ENCODE measurements at places on chromosomes 7 and 10. TPM values are rescaled to one million over a fixed set of nuclear protein-coding genes. Genes with fewer than 3 reads are reported as not detected.

The CLCN1 gene
- not detected for polyA plus RNA-seq

- no peak for DNase-seq
Measured at GRCh38 chr10:86992456-86992855, 24.2 kb downstream of the ADIRF start.

GRCh38 chr7:139827042-139827441 is 2.0 kb upstream of the TBXAS1 start:
- DNase-seq: no peak

The OR9A2 gene
- not detected for polyA plus RNA-seq

The NAT16 gene
- polyA plus RNA-seq: not detected

DNA sequence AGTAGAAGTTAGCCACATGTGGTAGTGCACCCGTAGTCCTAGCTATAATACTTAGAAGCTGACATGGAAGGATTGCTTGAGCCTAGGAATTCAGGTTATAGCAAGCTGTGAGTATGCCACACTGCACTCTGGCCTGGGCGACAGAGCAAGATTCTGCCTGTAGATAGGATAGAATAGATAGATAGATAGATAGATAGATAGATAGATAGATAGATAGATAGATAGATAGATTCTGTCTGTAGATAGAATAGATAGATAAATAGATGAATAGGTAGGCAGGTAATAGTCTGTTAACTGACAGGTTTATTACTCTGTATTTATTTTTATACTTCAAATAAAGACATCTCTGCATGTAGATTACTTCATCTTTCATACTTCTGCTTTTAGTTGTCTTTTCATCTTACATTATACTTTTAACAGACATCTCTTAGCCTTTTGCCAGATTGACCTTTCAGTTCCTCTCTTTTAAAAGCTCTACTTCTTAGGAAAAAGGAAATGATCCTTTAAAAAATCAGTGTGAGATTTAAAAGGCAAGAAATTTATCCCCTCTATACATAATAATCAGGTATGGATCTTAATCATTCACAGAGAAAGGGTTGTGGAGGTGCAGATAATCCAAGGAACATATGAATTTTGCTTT is 31.8 kb downstream of the CCAR1 start:
- DNase-seq: no peak

GRCh38 chr10:85642082-85642420 is 724.5 kb downstream of the GRID1 start:
- no peak for DNase-seq

GRCh38 chr7:82131215-82131614 is 312.4 kb downstream of the CACNA2D1 start:
- DNase-seq: no peak

DNA sequence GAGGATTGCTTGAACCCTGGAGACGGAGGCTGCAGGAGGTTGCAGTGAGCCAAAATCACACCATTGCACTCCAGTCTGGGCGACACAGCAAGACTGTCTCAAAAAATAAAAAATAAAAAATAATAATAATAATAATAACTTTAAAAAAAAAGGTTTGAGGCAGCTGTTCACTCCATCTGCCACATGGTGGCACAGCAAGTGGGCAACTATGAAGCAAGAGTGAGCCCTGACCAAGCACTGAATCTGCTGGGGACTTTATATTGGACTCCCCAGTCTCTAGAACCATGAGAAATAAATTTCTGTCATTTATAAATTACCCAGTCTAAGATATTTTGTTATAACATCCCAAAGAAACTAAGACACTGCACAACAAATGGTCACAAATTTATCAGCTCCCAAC is 14.6 kb upstream of the BRI3 start:
- no peak for DNase-seq

GRCh38 chr7:129630341-129630740 is 18.8 kb downstream of the NRF1 start:
- no peak for DNase-seq

The TSC22D4 gene
- 20.0 TPM for polyA plus RNA-seq

- DNase-seq: no peak
Measured at GRCh38 chr10:2910656-2911055, 156.7 kb upstream of the PFKP start.

GRCh38 chr7:133268355-133268754 is 15.5 kb downstream of the EXOC4 start:
- DNase-seq: no peak

DNA sequence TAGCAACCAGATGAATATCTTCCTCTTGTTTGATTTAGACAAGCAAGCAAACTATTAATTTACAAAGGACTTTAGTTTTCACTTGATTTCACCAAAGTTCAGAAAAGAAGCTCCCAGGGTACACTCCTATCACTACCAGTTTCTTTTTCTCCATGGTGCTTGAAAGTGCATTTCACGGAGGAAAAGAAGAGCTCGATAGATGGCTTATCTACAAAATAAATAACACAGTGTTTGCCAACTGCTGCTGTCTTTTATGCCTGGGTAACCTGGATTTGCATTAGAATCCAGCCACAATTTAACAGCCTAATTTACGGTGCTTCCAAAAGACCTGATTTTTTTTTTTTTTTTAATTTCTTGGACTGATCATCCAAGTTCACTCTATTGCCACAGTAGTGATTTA is 275.7 kb downstream of the GPR37 start:
- DNase-seq: no peak

DNA sequence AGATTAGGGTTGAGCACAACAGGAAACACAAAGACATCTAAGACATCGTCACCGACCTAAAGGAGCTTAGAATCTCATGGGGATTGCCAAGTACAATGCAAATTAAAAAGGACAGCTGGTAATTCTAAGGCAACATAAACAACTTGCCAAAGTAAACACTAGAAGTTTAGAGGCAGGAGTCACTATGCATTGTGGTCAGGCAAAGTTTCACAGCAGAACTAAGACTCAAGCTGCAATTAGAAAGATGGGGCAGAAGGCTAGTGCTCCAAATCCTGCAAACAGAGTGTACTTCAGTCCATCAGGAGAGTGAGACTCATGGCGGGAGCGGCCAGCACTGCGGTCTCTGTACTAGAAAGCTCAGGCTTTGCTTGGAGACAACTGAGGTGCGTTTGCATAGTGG is 52.7 kb downstream of the HIPK2 start:
- DNase-seq: peak; percentile 31

The CLEC2L gene
- polyA plus RNA-seq: not detected

DNA sequence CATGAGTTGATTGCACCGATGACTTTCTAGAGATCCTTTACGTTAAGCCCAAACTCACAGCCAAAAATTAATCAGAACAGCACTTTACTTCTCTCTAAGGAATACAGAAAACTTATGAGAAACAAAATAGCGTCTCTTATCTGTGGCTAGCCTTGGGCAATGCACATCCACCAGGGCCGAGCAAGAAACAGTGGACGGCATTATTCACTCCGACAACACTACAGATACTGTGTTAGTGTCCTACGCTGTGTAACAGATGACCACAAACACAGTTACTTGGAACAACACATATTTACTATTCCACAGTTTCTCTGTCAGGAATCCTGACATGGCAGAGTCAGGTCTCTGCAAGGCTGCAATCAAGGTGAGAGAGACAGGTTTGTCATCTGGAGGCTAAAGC is 598.3 kb upstream of the ADARB2 start:
- no peak for DNase-seq

GRCh38 chr7:26900251-26900650 is 35.9 kb upstream of the SKAP2 start:
- no peak for DNase-seq

- DNase-seq: no peak
Measured at GRCh38 chr10:16904639-16905061, 87.4 kb upstream of the RSU1 start.

DNA sequence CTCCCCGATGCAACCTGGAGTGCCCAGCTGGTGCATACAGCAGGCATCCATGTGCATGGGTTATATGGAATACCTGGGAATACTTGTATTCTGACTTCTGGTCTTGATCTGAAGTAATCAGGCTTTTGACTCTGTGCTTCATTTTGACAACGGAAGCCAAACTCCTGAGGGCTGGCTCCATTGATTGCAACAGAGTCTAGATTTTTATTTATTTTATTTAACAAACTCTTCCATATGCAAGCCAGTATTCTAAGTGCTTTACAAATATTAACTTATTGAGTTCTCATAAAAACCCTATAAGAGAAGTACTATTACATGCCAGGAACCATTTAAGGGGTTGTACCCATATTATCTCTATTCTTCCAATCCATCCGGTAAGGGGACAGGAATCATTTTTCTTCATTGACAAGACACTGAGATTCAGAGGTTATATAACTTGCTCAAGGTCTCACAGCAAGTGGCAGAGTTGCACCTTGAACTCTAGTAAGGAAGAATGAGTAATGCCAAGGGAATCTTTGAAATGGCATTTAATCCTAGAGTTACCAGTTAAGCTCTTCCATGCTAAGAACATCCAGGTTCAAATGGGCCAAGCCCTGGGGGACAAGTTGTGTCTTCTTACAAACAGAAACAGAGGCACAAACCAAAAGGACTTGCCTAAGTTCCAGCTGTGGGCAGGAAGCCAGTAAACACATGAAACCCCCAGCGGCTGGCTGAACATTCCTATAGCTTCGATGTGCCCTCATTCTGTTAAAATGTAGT is 241.0 kb downstream of the WDR11 start:
- DNase-seq: no peak

The PSAP gene
- 476 TPM for polyA plus RNA-seq

DNA sequence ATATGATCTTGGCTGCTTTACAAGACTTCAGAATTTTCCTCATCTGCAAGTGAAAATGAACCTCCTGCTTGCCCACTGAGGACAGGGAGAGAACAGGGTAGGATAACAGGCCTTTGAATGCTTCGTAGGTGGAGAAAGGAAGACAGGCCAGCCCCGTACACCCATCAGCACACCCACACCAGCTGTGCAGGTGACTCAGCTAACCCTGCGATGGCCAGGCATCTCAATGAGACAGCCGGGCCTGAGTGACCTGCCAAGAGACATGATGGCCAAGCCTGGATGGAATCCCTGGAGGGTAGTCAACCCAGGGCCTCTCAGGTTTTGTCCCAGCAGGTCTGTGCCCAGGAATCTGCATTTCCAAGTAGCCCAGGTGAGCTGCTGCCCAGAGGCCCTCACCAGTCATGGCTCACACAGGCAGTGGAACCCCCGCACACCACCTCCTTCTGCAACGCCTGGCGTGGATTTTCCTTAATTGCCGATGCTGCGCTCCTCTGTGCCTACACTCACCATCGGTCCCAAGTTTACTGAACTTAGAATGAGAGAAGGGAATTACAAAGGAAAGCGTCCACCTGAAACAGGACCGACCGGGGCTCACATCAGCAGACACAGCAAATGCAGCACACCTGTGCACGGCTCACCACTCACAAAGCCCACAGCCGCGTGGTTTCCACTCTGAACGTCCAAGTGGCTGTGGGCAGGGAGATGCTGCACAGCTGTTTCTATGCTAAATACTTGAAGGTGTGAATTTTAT is 163.7 kb downstream of the DIP2C start:
- DNase-seq: no peak

The LIPN gene
- 0.50 TPM for polyA plus RNA-seq

DNA sequence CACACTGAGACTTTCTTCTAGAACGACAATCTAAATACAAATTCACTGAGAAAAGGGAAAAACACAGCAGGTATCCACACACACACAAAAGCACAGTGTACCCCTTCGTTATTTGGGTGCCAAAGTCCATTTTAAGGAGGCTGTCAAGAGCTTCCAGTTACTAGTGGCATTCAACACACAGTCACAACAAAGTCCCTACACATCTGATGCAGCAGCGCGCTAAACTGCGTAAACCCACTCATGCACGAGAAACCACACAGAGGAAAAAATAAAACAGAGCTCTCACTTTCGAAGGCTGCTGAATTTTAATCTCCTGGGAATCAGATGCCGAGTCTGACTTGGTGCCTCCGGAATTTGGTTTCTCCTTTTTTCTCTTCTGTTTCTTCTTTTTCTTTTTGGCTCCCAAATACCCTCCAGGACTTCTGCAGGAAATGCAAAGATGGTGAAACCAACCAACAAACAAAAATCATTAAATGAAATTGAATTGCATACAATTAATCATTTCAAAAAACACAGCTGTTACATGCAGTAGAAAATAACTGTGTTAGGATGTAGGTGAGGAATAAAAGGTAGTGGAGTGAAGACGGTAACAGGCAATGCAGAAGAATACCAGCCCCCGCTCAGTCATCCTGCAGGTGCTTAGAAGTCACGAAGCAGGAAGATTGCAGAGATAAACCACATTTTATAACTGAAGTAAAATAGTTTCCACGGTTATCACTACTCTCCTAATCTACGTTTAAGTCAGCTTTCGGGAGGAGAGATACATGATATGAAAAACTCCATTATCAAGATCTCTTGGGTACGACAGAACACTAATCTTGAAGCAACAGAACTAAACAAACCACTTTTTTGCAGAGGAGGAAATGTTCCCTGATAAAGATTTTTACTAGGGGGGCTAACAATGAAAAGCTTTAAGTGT is 27.1 kb downstream of the NMT2 start:
- DNase-seq: peak; percentile 88

The OR13A1 gene
- 0.36 TPM for polyA plus RNA-seq

DNA sequence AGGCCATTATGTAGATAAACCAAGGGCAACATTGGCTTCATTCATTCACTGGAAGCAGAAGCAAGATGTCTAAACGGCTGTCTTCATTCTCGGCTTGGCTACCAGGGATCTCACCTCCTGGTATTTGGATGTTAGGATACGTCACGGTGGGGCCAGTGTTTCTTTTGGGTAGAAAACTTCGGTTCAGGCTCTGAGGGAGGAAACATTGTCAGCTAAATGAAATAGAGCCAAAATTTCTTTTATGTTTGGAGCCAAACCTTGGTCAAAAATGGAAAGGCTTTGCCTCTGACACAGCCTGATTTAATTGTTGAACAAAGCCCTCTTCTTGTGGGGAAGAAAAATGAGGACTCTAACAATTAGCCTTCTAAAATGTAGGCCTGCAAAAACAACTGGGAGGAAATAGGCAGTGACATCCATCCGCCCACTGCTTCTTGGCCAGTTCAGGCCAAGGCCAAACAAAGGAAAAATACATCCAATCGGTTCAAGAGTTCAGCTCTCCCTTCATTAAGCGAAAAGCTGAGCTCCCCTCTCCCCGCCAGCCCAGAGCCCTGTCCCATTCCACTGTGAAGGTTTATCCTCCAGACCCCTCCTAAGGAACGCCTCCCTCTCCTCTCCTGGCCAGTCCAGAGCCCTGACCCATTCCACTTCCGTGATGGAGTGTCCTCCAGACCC is 44.4 kb downstream of the PFKFB3 start:
- no peak for DNase-seq

The POLR1F gene
- 38.8 TPM for polyA plus RNA-seq

The AKR1C2 gene
- not detected for polyA plus RNA-seq

DNA sequence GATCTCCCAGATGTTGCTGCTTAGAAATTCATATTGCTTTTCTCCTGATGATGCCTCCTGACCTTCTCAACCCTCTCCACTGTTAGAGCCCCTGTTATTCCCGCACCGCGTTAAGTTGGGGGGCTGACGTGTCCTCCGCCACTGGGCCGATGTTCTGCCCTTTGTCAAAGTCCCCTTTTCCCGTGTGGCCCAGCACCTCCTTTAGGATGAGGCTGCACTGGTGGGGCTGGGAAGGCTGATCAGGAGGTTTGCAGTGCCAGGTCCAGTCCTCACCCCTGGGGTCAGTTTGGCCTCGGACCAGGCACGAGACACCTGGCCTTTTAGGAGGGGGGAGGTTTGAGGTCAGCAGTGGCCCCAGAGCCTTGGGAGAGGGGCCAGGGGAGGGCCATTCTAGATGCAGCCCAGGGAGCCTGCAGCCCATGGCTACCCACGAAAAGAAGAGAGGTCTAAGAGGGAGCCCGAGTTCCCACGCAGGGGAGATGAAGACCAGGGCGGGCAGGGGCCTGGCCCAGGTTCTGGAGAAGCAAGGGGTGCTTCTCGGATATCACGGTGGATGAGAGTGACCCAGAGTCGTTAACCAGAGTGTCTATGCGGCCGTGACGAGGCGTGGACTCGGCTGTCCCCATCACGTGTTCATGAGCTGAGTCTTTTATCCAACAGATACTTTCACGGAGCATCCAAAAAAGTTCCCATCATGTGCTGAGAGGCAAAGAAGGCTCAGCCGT is 150.4 kb downstream of the DNAJB6 start:
- no peak for DNase-seq

The MACC1 gene
- polyA plus RNA-seq: 1.7 TPM
